ENCODE measurements at places on chromosomes 11 and 22.
A peak's percentile ranks its signal among the peaks of the same experiment; 100 is the strongest.

- DNase-seq, result no peak
These were observed 10.3 kb upstream of the POLA2 start for GRCh38 chr11:65251476-65251875.

- no peak for DNase-seq
These were observed 59.3 kb downstream of the CELSR1 start for GRCh38 chr22:46478083-46478551.

DNA sequence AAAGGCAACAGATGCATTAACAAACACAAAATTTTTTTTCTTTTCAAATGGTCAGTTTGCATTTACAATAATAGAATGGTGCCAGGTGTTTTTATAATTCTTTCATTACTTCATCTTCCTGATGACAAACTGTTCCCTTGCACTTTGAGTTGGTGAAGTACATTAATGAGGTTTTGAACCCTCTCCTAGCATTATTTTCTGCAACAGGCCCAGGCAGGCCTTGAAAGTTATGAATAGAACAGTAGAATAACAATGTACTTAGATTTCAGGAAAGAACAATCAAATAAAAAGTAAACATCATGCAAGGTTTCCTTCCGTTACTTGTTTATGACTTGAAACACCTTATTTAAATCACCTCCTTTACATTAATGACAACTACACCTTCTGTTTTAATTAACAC, 9.6 kb downstream of the BTG4 start:
- DNase-seq, result no peak

DNA sequence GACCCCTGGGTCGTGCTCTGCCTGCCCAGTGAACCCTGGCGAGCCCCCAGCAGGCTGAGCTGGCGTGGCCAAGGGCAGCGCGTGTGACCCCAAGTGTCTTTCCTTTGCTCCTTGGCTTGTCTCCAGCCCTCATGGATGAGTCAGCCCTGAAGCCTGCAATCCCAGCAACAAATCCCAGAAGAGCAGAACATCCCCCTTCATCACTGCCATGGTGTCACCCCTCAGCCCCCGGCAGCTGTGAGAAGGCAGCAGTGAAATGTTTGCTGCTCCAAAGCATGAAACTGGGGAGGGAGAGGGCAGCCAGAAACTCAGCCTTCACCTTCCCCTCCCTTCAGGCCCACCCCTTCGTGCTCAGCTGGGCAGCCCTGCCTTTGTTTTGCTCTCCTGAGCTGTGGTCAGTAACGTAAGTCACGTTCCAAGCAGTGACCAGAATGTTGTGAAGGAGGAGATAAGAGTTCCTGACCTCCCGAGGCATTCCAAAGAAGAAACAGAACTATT, 29.8 kb downstream of the ADAMTS15 start:
- DNase-seq, result peak; percentile 74

DNA sequence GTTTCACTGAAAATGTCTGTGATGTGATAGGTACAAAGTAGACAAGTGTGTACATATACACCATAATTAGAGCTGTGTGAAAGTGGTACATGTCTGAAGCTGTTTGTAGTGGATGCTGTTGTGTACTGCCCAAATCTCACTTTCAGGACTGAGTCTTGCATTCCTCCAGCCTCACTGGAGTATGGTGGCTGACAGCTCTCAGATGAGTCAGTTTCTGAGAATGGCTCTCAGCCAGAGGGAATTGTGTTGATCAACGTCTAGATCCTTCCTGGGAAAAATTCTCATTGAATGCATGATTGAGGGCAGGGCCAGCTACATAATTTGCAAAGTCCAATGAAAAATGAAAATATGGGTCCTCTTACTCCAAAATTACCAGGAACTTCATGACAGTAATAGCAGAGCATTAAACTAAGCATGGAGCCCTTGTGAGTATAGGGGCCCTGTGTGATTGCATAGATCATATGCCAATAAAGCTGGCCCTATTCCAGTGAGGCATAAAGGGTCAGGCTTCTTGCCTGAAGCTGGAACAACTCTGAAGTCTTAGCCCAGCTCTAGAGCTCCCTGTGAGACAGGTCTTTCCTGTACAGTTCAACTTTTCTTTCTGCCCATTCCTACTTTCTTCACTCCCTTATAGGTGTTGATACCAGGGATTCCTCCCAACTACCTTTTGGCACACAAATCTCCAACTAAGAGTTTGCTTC, 10.8 kb upstream of the CYP2R1 start:
- no peak for DNase-seq

DNA sequence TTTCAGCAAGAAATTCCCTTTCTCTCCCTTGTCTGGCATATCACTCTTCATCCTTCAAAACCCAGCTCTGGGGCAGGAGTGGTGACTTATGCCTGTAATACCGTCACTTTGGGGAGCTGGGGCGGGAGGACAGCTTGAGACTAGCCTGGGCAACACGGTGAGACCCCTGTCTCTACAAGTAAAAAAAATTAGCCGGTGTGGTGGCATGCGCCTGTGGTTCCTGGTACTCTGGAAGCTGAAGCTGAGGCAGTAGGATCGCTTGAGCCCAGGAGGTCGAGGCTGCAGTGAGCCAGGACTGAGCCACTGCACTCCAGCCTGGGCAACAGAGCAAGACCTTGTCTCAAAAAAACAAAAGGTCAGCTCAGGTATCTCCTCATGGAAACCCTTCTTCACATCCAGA, 1.4 kb upstream of the RCE1 start:
- DNase-seq, result no peak

GRCh38 chr11:2517386-2518064, 72.7 kb downstream of the KCNQ1 start:
- no peak for DNase-seq

DNA sequence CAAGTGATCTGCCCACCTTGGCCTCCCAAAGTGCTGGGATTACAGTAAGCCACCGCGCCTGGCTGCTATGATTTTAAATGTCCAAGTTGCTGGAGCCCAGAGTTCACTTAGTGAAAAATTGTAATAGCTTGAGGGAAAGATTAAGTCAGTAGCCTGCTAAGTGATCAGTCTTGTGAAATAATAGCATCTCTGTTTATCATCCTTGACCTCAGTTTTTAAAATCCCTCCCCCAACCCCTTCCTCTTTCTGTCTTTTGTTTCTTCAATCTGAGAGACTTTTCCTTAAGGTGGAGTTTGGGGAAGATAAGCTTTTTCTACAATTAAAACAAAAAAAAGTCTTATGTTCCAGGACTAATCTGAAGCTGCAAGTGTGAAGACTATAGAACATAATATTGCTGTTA, 6.4 kb downstream of the HIPK3 start:
- no peak for DNase-seq

- DNase-seq, result no peak
These were observed 50.9 kb downstream of the RPS6KA4 start for GRCh38 chr11:64409707-64410403.

- DNase-seq, result no peak
These were observed 41.8 kb downstream of the BARX2 start for GRCh38 chr11:129417458-129417857.

DNA sequence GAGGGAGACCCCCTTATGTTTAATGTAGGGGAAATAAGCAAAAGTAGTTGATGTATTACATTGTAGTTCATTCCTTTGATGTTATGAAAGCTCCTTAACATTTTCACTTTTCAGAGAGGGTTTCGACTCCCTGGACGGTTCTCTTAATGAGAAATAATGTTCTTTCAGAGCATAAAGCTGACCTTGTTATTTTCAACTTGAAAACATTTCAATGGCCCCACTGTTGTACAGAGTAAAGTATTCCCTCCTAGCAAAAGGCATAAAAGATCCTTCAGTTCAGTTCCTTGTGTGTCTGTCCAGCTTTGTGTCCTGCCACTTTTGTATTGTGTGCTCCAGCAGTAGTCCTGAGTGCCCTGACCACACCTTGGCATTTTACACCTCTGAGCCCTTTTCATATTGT, 63.9 kb downstream of the UVRAG start:
- no peak for DNase-seq

GRCh38 chr11:77993902-77994301, 566 bp downstream of the INTS4 start:
- no peak for DNase-seq

- DNase-seq, result no peak
These were observed 851.1 kb upstream of the FAT3 start for GRCh38 chr11:91373497-91373896.

DNA sequence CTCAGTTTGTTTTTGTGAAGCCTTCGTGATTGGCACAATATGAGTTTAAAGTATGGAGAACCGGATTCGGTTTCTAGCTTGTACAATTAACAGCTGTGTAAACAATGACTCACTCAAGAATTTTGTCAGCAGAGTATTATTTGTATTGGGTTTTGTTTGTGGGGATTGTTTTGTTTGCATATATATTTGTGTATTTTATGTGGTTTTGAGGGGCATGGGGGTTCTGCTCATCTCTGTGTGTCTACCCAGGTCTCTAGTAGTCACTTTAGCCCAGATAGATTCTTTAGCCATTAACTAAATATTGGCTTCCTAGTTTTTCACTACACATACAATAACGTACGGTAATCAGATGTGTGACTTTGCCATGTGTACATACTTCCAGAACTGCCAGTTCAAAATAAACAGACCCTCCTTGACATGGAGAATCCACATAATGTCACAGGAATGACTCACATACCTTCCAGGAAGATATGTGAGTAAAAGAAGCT, 7.5 kb upstream of the MS4A7 start:
- no peak for DNase-seq

GRCh38 chr11:9081153-9081552, 10.2 kb downstream of the SCUBE2 start:
- no peak for DNase-seq

DNA sequence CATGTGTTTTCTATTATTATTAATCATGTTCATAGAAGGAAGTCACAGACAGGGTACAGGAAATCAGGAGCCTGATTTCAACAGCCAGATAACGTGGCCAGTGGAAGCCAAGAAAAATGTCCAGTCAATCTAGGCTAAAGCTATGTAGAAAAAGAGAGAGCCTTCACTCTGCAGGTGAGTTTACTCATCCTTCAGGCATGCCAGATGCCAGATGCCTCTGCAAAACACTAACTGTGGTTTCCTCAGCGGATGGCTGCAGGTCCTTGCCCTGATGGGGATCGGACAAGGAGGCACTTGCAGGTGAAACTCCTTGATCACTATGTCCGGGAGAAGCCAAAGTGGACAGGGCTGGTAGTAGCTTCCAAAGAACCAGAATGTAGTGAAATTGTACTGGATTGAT, 962.3 kb upstream of the RAG2 start:
- DNase-seq, result no peak

- DNase-seq, result no peak
These were observed 40.1 kb upstream of the CXCR5 start for GRCh38 chr11:118843565-118843964.

DNA sequence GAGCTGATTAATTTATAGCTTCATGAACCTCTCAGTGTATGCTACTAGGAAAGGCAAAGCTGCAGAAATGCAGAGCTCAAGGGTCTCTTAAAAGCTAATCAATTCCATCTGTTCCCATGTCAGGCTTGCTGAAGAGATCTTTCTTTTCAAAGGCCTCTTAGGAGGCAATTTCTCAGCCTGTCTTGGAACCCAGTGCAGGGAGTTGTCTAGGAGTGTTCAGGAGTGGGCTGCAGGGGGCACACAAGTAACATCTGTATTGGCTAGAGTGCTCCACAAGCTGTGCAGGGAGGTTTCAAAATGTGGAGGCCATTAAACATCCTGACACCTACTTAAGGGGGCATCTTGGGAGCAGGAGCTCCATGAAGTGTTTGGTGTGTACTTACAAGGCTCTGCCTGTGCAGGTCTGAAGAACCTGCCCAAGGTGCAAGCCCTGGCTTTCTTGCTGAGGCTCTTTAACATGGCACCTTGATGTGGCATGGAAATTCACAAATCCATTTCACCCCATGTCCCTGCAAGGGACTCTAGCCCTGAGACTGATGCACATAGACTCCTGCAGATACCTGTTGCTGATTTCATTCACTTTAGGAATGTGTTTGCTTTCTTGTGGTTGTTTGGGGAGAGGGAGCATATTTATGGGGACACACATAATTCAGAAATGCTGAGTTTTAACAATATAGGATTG, 134.7 kb downstream of the ME3 start:
- no peak for DNase-seq

DNA sequence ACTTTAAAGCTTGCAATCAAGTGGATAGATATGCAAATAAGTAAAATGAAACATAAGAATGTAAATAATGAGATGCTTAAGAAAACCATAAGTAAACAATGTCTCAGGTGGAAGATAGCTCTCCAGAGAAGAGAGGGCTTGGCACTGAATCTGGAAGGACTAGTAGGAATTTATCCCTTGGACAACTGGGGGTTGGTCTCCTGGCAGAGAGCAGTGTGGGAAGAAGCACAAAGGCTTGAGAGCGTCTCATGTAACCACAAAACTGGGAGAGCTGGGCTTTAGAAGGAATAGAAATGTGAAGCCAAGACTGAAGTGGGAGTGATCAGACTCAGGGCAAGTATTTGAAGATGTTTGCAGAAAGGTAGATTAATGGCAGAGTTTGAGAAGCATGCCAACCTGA, 31.3 kb downstream of the CARD18 start:
- DNase-seq, result no peak

DNA sequence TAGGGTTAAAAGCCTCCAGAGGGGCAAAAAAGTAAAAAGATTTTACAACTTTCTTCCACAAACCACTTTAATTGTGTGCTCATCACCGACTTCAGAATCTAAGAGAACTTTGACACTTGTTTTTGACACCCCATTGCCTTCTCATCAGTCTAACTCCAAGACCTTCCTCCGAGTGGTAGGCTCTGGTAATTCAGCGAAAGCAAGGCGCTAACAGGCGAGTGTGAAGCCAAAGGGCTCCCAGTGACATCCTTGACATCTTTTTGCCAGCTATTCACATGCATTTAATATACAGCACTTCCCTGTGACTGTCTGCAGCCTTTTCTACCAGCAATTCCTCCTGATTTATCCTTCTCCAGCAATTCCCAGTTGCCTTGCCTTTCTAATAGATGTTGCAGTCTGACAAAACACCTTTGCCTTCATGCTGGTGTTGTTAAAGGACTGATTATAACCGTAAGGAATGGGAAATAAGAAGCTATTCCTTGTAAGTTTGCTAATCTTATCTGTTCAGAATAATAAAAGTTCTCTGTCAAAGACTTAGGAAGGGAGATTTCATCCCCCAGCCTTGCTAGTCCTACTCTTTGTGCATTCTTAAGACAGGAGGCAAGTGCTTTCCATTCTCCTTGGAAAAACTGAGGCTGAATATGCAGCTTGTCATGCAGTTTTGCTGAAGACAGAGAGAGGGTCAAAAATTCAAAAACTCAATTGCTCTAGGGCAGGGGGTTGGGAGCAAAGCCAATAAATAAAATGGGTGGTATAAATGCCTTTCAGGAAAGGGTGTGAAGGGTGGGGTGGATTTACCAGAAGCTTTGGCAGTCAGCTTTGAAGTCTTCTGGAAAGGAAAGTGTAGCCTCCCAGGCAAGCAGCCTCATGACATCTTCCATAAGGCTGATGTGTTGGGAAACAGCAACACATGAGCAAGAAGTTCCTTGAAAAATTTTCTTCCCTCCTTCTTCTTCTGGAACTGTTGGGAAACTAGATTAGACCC, 39.1 kb downstream of the SNX19 start:
- no peak for DNase-seq

- no peak for DNase-seq
These were observed 89.8 kb downstream of the PLEKHA7 start for GRCh38 chr11:16924462-16924825.

- DNase-seq, result no peak
These were observed 182.8 kb downstream of the C11orf87 start for GRCh38 chr11:109604481-109605400.
